ENCODE measurements at places on chromosomes 7 and 10. TPM values are rescaled to one million over a fixed set of nuclear protein-coding genes. Genes with fewer than 3 reads are reported as not detected.

Gene RBM17
- total RNA-seq, result 32.7 TPM

Gene GIMAP2
- total RNA-seq, result 5.5 TPM

DNA sequence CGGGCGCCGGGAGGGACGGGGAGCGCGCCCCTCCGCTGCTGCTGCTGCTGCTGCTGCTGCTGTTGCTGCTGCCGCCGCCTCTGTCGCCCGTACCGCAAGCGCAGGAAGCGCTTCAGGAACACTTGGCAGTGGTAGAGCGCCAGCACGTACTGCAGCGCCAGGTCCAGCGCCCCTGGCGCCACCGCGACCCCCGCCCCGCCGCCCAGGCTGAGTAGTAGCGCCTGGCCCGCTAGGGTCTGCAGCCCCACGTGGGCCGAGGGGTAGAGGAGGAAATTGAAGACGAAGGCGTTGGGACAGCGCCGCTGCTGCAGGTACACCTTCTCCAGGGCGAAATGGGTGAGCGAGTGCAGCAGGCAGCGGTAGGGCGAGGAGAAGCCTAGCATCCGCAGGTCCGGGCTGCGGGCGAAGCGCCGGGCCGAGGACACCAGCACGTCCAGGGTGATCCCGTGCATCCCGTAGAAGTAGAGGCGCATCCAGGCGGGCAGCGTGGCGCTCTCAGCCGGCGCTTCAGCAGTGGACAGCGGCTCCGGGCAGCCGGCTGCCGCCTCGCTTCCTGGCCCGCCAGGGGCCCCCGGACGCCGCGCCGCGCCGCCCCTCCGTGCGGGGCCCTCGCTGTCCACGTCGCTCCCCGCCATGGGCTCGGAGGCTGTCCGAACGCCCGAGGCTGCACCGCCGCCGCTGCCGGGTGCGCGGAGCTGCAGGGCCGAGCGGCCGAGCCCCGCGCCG lies at the start of gene TMEM229A:
Gene TMEM229A, minus strand, starts transcription at position 699 of the 726 bp plus-strand sequence. Its CDS starts 64 bp downstream, at position 635.
- peak; percentile 70 for DNase-seq

GRCh38 chr7:130224210-130224609 lies 16.6 kb downstream of the SSMEM1 start:
- DNase-seq, result no peak

DNA sequence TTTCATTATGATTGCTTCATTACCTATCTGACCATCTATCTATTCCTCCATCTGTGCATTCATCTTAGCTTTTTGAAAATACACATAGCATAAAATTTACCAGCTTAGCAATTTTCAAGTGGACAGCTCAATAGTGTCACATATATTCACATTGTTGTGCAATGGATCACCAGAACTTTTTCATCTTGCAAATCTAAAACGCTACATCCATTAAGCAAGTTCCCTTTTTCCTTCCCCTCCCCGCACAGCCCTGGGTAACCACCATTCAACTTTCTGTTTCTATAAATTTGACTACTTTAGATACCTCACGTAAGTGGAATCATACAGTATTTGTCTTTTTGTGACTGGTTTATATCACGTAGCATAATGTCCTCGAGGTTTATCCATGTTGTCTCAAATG lies 78.0 kb upstream of the ADRB1 start:
- DNase-seq, result no peak

GRCh38 chr10:121509796-121510195 lies 88.4 kb downstream of the FGFR2 start:
- no peak for DNase-seq

GRCh38 chr10:102410429-102411073 lies 8.0 kb downstream of the PSD start:
- DNase-seq, result no peak

Gene MMP21
- not detected for total RNA-seq

Gene GBX1
- total RNA-seq, result not detected

- peak; percentile 88 for DNase-seq
These were observed 1.5 kb upstream of the LOXL4 start for GRCh38 chr10:98269435-98269912.

- no peak for DNase-seq
These were observed 16.8 kb upstream of the VOPP1 start for GRCh38 chr7:55588976-55589604.

DNA sequence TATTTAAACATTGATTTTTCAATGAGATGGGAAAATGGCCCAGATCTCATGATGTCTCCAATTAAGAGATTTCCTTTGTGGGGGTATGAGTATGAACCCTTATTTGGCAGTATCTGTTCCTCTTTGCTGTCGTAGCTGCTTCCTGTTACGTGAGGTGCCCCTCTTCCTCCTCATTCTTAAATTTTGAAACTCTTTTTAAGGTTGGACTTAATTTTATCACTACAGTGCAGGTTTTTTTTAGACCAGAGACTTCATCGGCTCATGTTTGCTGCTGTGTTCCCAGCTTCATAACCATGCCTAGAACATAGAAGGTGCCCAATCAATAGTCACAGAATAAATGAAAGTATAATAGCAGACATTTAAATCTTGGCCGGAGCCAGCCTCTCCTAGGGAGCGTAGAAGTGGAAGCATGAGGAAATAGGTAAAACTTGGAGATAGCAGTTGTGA lies 2.4 kb downstream of the MIOS start:
- DNase-seq, result no peak

- DNase-seq, result no peak
These were observed 91.2 kb upstream of the RET start for GRCh38 chr10:42985436-42986316.

Gene C10orf53
- total RNA-seq, result not detected

Gene SORBS1
- 4.9 TPM for total RNA-seq

GRCh38 chr10:11687357-11687771 lies 54.8 kb upstream of the ECHDC3 start:
- DNase-seq, result no peak

DNA sequence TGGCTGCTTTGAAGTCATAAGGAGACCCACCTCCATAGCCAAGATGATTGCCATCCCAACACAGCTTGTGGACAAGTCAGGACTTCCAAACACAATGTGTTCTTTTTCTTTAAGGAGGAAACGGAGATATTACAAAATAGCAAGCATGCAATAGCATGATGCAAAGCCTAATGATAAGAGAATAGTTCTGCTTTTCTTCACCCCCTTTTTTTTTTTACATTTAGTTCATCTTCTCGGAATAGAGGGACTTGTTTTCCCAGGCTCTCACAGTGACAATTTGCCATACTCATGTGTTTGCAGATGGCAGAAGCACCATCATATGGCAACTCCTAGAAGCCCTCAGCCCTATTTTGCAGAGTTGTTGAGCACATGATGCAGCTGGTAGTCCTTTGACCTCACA lies 119.8 kb downstream of the ITGB8 start:
- DNase-seq, result no peak

DNA sequence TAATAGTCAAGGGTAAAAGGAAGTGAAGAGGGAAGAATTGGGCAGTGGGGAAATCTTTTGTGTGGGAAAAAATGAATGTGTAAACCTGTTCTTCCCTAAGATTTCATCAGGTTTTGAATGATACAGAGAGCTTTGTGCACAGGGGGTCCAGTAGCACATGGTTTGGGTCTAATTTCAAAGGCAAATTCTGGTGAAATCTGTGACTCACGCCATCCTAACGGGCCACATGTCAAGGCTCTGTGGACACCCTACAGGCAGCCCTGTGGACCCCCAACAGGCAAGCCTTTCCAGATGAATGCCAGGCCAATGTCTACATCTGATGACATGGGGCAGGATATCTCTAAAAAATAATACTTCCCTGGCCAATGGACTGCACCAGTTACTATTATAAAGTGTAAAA lies 309.8 kb downstream of the PARD3 start:
- peak; percentile 51 for DNase-seq

Gene HTR7
- 22.9 TPM for total RNA-seq

DNA sequence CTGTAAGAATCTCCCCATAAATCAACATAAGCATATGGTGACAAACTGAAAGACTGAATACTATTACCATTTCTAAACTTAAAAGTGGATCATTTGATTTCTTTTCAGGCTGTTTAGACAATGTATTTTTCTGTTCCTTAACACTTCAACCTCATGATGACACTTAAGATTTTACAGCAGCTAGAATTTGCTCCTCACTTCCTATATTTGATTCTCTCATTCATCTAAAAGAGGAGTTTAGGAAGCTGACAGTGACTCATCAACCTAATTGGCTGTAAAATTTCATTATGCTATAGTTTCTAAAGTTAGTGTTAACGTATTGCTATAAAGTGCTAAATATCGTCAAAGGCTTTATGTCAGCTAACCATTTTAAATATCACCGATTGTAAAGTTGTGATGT lies 478.7 kb downstream of the GRM8 start:
- no peak for DNase-seq

- no peak for DNase-seq
These were observed 528.0 kb downstream of the NRG3 start for GRCh38 chr10:82402906-82403401.

- no peak for DNase-seq
These were observed 107.9 kb upstream of the FEZF1 start for GRCh38 chr7:122412441-122412840.

DNA sequence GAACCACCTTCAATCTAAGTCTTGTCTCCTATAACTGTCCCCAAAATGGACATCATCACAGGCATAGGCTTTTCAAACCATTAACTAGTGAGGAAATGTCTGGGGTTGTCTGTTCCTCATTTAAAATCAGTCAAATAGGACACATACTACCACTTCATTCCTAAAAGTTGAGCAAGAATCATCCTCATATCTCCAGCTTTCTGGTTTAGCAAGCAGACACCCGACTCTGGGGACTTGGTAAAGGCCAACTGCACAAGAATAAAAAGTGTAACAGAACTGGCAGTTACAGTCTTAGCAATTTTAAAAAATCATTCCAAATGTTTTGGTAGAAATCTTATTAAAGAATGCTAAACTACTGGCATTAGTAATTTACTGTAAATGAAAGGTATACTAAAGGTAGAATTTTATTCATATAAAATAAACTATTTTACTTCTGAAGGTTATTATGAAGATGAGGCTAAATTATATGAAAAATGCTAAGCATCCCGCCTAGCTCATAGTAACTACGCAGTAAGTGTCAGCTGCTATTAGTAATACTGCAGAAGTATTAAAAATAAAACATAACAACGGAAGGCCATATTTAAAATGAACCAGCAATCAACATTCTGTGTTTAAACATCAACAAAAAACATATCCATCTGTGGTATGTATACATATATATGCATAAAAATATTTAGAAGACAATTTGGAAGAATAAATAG lies 60.8 kb downstream of the ZNF438 start:
- no peak for DNase-seq

Gene GPR15LG
- not detected for total RNA-seq

Gene UPK3B
- not detected for total RNA-seq

DNA sequence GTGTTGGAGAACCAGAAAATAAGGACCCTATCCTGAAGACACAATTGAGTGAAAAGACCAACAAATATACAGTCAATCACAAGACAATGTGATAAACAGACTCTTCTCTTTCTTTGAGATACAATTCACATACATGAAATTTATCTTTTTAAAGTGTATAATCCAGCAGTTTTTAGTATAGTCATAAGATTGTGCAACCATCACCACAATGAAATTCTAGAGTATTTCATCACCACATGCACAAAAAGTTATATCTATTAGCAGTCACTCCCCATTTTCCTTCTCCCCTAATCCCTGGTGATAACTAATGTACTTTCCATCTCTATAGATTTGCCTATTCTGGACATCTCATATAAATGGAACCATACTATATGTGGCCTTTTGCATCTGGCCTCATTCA lies 8.2 kb upstream of the SORBS1 start:
- DNase-seq, result no peak
